ENCODE measurements at places on chromosomes 1 and 21. TPM values are rescaled to one million over a fixed set of nuclear protein-coding genes. Genes with fewer than 3 reads are reported as not detected.

The SPATA17 gene
- total RNA-seq, result 0.50 TPM

The PEAR1 gene
- total RNA-seq, result 5.6 TPM

The TIPRL gene
- 46.0 TPM for total RNA-seq

The CRYBG2 gene
- under 0.01 TPM for total RNA-seq

The ZNF648 gene
- not detected for total RNA-seq

The NR5A2 gene
- not detected for total RNA-seq

The SMCP gene
- not detected for total RNA-seq

The MX2 gene
- total RNA-seq, result 1.8 TPM

The SLAMF9 gene
- total RNA-seq, result not detected

Measured in smooth muscle cell of trachea (primary cell).